Diencephalon (tissue), 1 donor: ENCODE measurements at places on chromosomes 2 and 18. TPM values are rescaled to one million over a fixed set of nuclear protein-coding genes. Genes with fewer than 3 reads are reported as not detected.

The KIAA2012 gene
- 2.5 TPM for total RNA-seq

The CCDC178 gene
- total RNA-seq = 2.3 TPM

The PDE11A gene
- 3.9 TPM for total RNA-seq

The RAMP1 gene
- 29.3 TPM for total RNA-seq

The L3MBTL4 gene
- 19.8 TPM for total RNA-seq

The ELOA2 gene
- not detected for total RNA-seq

The SPR gene
- total RNA-seq = 2.5 TPM

The RUFY4 gene
- 0.23 TPM for total RNA-seq
